ENCODE measurements at places on chromosomes 1 and 21. TPM values are rescaled to one million over a fixed set of nuclear protein-coding genes. Genes with fewer than 3 reads are reported as not detected.

GRCh38 chr1:110645211-110645610, 29.5 kb downstream of the KCNA3 start:
- no peak for DNase-seq
- H3K27me3 ChIP-seq: no peaks in the 10 kb centered on the region
- H3K4me1 ChIP-seq: no peaks in the 10 kb centered on the region
- H3K4me3 ChIP-seq: no peak overlapping the region
- H3K27ac ChIP-seq: no peak overlapping the region

- no peaks in the 10 kb centered on the region for H3K27me3 ChIP-seq
- DNase-seq: no peak
- H3K27ac ChIP-seq: no peak overlapping the region
Measured at GRCh38 chr1:228825840-228826484, 90.7 kb downstream of the RHOU start.

DNA sequence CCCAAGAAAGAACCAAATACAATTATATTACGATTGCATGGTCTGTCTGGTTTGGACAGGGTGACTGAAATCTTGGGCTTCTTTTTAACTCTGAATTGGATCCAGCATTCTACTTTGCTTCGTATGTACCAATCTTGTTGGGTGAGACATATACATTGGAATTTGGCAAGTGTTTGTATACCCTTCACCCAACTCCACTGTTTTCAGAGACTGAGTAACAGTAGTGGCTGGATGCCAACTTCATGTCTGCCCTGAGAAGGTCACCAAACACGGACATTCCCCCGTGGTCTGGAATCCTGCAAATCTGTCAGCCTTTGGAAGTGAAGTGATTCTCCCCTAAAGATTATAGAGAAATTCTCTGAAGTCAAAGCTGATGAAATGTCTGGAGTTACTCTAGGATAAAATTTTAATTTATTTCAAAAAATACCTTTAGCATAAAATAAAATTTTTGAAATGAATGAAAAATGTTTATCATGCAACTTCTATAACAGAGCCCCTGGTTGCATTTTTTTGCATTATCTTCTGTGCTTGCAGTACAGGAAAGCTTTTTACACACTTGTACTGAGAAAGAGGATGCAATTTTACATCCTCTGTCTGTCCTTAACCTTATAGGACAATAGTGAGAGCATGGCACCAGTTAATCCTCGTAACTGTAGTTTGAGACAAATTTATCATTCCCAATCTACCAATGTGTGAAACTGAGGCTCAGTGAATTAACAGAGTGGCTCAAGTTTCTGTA, 201.8 kb downstream of the DISC1 start:
- no peak for DNase-seq
- no peak overlapping the region for H3K27ac ChIP-seq
- H3K4me1 ChIP-seq: peaks cover 12% of the 10 kb centered on the region
- no peaks in the 10 kb centered on the region for H3K36me3 ChIP-seq
- H3K27me3 ChIP-seq: no peaks in the 10 kb centered on the region

DNA sequence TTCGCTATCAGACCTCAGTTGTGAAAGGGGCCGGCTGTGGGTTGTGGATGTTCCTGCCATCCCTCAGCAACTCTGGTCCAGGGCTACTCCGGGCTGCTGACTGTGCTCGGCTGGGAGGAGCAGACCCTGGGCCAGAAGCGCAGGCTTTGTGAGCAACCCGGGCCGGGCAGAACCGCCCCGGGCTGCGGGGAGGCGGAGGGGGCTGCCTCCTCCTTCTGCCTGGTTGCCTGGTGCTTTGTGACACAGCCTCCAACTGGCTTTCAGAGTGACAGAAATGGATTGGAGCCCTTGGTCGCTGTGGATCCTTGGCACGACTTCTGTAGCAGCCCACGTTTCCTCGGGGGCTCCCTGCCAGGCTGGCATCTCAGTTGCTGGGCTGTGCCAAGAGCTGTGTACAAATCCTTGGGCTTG, 10.0 kb downstream of the DRAXIN start:
- no peaks in the 10 kb centered on the region for H3K36me3 ChIP-seq
- no peak for DNase-seq
- H3K4me1 ChIP-seq: peaks cover 5% of the 10 kb centered on the region
- H3K27ac ChIP-seq: no peak overlapping the region

DNA sequence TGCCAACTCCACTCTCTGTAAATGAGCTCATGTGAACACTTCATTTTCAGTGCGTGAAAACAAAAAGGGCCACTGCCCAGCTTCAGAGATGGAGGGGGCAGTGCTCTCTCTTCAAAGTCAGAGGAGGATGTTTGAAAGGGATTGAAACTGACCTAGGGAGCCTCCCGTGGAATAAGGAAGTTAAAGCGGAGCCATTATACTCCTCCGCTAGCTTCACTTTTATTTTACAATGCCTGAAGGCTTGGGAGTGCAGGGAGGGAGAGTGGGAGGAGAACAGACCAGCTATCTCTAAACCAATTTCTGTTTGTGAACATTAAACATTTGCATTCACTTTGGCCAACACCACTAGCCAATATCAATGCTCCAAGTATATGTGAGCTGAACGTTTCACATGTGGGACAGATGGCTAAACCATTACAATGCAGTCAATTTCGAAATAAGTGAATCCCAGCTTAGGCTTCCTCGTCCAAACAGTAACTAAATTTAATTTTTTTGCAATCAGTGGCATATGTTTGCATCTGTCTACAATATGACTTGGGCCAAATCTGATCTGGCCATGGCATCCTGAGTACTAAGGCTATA, 126.9 kb downstream of the ESRRG start:
- no peak for DNase-seq
- no peaks in the 10 kb centered on the region for H3K4me1 ChIP-seq
- H3K36me3 ChIP-seq: no peaks in the 10 kb centered on the region
- H3K27ac ChIP-seq: no peak overlapping the region
- H3K4me3 ChIP-seq: no peak overlapping the region
- no peaks in the 10 kb centered on the region for H3K27me3 ChIP-seq

DNA sequence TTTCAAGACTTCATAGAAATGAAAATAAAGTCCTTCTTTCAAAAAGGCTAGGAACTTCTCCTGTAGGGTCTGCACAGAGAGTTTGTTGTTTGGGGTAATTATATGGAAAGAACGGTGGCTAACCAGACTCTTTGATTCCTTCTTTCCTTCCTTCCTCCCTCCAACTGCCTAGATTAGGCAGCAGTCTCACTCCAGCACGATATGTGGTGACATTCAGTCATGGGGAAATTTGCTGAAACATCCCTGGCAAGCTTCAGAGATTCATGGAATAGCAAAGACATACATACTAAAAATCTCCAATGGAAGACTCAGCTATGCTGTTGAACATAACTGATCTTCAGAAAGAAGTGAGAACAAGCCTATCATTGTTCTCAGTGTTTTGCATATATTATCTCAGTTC, 4.3 kb downstream of the NTMT2 start:
- no peaks in the 10 kb centered on the region for H3K27me3 ChIP-seq
- no peaks in the 10 kb centered on the region for H3K36me3 ChIP-seq

DNA sequence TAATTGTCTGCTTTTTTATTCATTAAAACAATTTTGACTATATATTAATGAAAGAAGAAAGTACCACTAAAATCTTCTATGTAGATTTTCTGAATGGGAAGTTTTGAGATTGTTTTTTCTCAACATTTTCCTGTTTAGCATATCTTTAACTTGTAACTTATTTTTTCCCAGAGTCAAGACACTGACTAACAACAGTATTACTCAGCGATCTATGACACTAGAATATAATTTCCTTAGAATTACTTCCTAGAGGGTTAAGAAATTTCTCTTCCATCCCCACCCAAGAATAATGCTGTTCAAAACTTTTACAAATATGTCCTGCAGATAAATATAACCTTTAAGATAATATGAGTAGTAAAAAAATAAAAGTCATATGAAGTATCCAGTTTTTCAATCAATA, 218.2 kb upstream of the NR5A2 start:
- no peaks in the 10 kb centered on the region for H3K27me3 ChIP-seq
- no peak overlapping the region for H3K4me3 ChIP-seq
- no peaks in the 10 kb centered on the region for H3K36me3 ChIP-seq

The NPL gene
- total RNA-seq: 15.7 TPM

The MOV10 gene
- 62.5 TPM for total RNA-seq

GRCh38 chr1:45038661-45039364, 26.8 kb downstream of the UROD start:
- DNase-seq: no peak
- H3K36me3 ChIP-seq: peaks cover 8% of the 10 kb centered on the region
- no peak overlapping the region for H3K4me3 ChIP-seq
- H3K27ac ChIP-seq: no peak overlapping the region
- H3K27me3 ChIP-seq: no peaks in the 10 kb centered on the region

The ETV3L gene
- total RNA-seq: not detected

- H3K36me3 ChIP-seq: no peaks in the 10 kb centered on the region
- peak; percentile 47 for DNase-seq
- no peak overlapping the region for H3K27ac ChIP-seq
- no peaks in the 10 kb centered on the region for H3K27me3 ChIP-seq
- no peak overlapping the region for H3K4me3 ChIP-seq
- no peaks in the 10 kb centered on the region for H3K4me1 ChIP-seq
Measured at GRCh38 chr1:108070662-108071061, 105.7 kb upstream of the VAV3 start.

The SH3BGR gene
- 4.0 TPM for total RNA-seq

- no peaks in the 10 kb centered on the region for H3K36me3 ChIP-seq
- H3K27me3 ChIP-seq: peaks cover 3% of the 10 kb centered on the region
- no peak for DNase-seq
- H3K4me3 ChIP-seq: no peak overlapping the region
Measured at GRCh38 chr1:47646676-47647075, 208.8 kb downstream of the FOXD2 start.
